ENCODE measurements at places on chromosomes 1 and 21. TPM values are rescaled to one million over a fixed set of nuclear protein-coding genes. Genes with fewer than 3 reads are reported as not detected.

LCE2A gene
- not detected for total RNA-seq

RXFP4 gene
- not detected for total RNA-seq

BARHL2 gene
- total RNA-seq: not detected

TMEM81 gene
- total RNA-seq: 1.1 TPM
